SW 1271 (cell line): ENCODE measurements at places on chromosomes 5 and 9.

DNA sequence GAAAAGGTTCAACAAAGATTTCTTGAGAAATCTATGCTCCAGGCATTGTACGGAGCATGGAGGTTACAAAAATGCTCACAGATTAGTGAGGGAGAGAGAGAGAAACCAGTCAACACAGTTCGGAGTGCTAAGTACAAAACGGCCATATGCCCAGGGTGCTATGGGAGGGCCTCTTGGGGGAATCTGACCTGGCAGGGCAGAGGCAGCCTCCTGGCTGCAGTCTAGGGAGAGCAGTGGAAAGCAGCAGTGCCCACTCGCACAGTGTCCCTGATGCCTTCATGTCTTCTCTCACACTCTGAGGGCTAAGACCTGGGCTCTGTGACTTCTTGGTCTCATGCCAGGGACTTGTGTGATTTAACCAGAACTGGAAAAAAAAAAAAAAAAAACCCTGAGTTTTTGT, 29.8 kb upstream of the SMC5 start:
- no peak for DNase-seq

DNA sequence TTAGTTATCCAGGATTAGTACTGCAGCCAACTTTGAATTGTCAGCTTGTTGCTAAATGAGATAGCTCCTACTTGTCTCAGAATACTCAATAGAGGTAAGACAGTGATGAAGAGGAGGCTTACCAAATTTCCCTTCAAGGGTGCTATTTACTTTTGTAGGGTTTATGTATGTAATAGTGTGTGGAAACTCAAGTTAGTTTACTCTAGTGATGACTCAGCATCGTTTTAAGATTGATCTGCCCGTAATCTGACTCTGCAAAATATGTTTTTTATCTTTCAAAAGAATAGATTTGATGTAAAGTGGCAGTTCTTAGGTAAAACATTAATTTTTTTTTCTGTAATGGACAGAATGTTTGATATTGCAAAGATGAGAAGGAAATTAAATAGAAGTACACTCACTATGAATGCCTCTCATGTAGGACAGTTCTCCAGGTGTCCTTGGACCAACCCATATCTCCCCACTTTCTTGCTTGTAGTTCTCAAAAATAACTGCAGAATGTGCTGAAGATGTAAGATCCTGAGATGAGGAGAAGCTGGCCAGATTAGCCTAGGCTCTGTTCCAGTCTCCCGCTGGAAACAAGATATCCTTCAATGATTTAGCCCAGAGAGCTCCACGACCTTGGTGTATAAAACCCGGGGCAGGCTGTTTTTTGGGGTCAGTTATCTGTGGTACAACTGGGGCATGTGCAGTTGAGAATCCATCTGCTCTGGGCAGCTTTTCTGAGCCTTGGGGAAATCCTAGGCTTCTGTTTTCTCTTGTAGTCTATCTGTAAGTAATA, 24.4 kb upstream of the MROH2B start:
- no peak for DNase-seq

DNA sequence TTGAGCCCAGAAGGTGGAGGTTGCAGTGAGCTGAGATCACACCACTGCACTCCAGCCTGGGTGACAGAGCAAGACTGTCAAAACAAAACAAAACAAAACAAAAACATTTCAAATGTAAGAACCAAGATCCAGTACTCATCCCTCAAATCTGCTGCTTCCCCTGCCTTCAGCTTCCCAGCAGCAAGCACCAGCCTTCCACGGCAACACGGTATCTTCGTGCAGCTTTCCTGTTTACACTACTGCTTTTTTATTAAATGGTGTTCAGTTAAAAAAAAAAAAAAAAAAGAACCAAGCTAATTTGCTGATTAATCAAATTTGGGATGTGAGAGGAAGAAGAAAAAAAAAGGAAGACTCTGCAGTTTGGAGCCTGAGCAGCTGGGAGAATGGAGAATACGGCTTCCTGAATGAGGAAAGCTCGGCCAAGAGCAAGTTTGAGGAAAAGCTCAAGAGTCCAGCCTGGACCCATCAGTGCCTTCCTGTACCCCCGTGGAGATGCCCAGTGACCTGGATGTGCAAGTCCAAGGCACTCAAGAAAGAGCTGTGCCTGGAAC, 28.0 kb upstream of the SLC2A8 start:
- DNase-seq, result no peak

GRCh38 chr5:77944757-77945340, 168.7 kb upstream of the TBCA start:
- DNase-seq, result no peak

DNA sequence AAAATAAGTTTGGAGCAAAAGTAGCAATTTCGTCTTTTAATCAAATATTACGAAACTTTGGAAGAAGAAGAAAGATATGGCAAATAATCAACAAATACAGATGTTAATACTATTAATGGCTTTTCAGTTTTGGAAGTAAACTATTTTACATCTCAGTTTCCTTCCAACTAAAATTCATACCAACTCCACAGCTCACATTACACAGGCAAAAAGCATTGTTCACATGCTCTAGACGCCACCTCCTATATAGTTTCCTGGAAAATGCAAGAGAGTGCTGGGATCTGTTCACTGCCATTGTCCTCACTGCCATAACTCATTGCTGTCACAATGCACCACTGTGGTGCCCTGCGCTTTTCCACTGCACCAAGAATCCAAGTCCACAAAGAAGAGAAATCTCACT, 149.0 kb upstream of the FTMT start:
- DNase-seq, result no peak

DNA sequence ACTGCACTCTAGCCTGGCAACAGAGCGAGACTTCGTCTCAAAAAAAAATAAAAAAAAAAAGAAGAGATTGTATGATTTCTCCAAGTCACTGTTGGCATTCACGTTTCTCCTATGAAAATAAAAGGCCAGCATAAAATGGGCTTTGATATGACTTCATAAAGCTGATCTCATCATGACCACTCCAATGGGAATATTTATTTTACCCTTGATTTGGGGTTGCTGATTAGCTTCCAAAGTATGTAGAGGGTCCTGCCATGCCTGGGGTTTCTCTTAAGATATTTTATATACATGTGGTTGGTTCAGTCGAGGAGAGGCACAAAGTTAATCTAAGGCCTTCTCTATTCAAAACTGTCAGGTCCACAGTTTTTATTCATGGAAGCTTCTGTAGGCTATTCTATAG, 247.0 kb upstream of the TNC start:
- no peak for DNase-seq

- peak; percentile 20 for DNase-seq
These were observed 442.5 kb upstream of the COX7C start for GRCh38 chr5:86175224-86175623.

DNA sequence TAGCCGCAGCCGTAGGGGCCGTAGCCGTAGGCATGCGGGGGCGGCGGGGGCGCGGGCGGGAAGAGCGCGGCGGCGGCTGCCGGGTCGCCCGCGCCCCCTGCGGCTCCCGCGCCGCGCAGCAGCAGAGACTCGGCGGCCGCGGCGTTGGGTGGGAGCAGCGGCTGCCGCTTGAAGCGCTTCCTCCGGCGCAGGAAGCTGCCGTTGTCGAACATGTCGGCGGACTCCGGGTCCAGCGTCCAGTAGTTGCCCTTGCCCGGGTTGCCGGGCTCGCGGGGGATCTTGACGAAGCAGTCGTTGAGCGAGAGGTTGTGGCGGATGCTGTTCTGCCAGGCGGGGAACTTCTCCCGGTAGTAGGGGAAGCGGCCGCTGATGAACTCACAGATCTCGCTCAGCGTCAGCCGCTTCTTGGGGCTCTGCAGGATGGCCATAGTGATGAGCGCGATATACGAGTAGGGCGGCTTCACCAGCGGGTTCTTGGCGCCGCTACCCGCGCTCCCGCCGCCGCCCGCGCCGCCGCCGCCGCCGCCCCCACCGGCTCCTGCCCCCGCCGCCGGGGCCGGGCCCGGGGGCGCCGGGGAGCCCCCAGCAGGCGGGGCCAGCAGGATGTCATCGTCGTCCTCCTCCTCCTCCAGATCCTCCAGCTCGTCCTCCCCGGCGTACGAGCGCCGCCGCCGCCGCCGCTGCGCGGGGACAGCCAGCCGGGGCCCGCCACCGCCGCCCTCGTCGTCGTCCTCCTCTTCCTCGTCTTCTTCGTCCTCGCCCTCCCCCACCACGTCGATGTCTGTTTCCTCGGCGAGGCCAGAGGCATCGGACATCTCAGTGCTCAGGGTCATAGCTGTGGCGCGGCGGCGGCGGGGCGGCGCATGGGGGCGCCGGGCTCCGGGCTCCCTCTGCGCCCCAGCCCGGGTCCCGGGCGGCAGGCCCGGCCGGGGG, 781 bp downstream of the FOXD1 start:
- DNase-seq, result peak; percentile 67

DNA sequence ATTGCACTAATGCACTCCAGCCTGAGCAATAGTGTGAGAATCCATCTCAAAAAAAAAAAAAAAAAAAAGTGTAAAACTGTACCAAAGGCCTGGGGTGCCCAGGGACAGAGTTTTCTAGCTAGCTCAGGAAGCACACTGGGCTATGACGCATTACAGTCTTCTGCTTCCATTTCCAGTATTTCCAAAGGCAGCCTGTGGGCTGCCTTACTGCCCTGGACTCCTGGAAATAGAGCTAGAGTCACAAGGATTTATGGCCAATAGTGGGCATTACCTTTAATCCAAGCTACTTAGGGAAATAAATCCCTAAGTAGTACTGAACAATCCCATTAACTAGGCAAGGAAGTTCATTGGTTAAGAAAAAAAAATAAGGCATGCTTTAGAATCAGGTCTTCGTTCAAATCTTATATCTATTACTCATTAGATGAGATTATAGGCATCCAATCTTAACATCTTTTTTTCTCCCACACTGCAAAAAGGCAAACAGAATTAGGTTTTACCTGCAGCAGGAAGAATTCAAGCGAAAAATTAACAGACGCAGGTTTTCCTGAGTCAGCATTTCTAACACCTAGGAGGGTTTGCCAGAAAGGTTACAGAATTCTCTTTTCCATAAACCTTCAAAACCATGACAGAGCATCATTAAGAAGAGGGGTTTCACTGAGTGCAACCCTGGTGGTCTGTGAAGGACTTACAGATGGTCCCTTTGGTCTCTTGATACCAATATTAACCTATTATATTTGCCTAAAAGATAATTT, 85.6 kb upstream of the CCDC112 start:
- no peak for DNase-seq

GRCh38 chr5:164860896-164861295, 1355.5 kb downstream of the MAT2B start:
- no peak for DNase-seq

GRCh38 chr9:111759762-111760639, 34.7 kb downstream of the SHOC1 start:
- peak; percentile 64 for DNase-seq

- no peak for DNase-seq
These were observed 53.9 kb downstream of the TRIO start for GRCh38 chr5:14197056-14197455.

DNA sequence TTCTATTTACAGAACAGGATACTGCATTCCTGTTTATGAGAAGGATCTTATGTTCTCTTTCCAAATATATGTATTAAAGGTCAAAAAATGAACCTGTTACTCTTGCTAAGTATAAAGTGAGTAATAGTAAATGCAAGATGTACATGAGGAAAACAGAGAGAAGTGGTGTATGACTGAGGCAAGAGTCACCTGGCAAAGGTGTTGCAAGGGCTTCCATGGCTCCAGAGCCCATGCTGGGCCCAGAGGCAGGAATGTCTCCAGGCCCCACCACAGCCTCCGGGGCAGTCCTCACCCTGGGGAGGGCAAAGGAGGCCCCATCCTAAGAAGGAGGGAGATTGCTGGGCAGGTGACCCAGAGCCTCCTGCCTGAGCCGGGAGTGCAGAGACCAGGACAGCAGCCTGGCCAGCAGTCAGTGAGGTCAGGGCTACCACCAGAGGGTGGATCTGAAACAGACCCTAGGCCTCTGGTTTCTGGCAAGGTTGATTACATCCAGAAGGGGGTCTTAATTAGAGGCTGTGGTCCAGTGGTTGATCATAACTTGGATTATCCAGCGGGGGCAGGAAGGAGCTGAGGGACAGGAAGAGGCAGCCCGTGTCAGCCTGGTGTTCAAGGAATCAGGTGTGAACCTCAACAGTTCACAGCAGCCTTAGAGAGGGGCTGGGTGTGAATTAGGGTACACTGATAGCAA, 57.3 kb upstream of the CPLX2 start:
- no peak for DNase-seq

DNA sequence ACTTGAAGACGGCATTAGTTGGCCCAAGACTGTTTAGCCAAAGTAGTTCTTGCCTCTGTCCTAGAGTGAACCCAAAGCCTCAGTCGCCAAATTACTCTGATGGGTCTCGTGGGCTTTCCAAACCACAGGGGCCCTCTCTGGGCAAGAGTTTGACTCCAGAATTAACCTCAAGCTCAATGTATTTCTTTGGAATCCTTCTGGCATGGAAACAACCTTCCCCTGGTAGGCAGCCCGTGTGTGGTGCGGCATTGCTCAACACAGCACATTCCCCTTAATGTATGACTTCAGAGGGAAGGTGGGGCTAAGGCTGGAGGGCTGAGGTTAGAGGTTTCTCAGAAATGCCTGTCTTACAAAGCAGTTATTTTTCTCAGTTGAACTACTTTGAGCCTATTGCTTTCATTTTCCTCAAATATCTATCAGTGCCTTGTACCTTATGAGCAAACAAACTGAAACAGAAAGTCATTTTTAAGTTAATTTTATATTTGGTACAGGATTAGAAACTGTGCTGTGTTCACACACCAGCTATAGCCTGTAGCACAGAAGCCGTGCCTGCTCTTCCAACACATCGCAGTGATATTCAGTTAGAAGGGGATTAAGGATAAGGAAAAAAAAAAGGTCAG, 123.9 kb upstream of the HAPLN1 start:
- DNase-seq, result no peak

DNA sequence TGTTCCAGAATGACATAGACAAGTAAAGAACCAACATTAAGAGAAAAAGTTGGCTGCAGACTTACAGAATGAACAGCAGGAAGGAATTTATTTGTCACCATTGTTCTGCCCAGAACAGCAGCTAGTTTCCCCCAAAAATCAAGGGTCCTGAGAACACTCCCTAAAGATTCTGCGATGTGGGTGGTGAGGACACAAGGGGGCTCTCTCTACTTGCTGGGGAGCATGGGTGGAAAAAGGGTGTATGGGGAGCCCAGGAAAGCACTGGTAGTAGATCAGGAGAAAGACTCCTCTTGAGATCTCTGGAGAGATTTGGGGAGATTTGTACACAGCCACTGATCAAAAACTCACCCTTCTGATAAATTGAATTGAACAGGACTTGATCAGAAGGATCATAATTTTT, 316.5 kb downstream of the KCTD16 start:
- DNase-seq, result no peak

- DNase-seq, result no peak
These were observed 136.1 kb upstream of the HAND1 start for GRCh38 chr5:154614125-154614524.
